Esophagus squamous epithelium (tissue), 5 donors: ENCODE measurements at places on chromosomes 4 and X. TPM values are rescaled to one million over a fixed set of nuclear protein-coding genes. Genes with fewer than 3 reads are reported as not detected.
A peak's percentile ranks its signal among the peaks of the same experiment; 100 is the strongest.

Gene NPFFR2
- total RNA-seq, result not detected

Gene GASK1B
- total RNA-seq, result 1.0 TPM

Gene NPY5R
- under 0.01 TPM for total RNA-seq

DNA sequence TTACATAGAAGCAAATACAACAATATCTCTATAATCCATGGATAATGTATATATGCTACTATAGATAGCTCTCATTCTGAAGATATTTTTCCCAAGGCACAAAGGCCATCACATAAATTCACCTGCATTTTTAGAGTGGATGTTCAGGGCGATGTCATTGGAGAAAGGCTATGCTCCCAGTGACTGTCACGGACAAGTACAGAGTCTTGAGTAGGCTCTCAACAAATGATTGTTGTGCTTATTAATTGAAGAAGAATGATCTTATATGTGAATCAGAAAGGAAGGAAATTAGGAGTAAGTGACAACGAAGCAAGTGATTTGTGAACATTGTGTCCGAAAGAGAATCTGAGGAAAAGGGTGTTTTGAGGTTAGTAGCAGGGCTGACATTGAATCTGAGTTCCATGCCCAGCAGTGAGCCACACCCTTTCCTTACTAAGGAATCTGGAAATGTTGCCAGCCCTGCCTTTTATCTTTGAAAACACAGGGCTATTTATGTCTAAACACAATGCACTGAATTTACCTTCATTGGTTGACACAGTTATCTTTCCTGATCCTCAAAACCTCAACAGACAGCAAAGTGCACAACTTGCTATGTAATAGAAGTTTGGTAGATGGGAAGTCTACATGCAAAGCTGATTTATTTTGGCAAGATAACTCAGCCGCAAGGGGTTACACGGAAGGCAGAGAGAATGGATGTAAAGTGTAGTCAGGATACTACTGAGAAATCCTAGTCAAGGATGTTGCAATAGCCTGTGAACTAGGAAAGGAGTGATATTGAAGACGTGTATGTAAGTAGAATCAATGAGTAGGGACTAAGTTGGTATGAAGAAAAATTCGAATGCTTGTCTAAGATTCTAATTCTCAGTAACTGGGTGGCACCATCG, 50.4 kb downstream of the SORBS2 start:
- peaks cover 8% of the 10 kb centered on the region for H3K4me1 ChIP-seq
- H3K27me3 ChIP-seq, result no peaks in the 10 kb centered on the region
- no peak overlapping the region for H3K4me3 ChIP-seq
- no peak for DNase-seq
- peak overlapping the region; percentile 11 for H3K27ac ChIP-seq

Gene NKX1-1
- total RNA-seq, result not detected

DNA sequence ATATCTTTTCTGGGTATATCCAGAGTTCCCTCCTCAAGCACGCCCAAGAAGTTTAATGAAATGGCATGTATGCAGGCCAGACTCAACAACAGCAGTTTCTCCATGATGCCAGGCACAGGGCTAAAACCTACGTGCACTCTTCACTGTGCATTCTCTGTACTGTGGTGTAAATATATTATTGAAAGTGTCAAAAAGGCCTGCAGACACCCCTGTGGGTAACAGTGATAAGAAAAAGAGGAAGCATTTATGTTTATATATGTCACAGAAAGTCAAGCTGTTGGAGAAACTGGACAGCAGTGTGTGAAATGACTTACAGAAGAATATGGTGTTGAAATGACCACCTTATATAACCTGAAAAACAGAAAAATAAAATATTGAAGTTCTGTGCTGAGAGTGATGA, 29.6 kb upstream of the DCAF8L1 start:
- H3K4me3 ChIP-seq, result no peak overlapping the region
- no peaks in the 10 kb centered on the region for H3K4me1 ChIP-seq

Gene PITX2
- total RNA-seq, result 1.5 TPM

DNA sequence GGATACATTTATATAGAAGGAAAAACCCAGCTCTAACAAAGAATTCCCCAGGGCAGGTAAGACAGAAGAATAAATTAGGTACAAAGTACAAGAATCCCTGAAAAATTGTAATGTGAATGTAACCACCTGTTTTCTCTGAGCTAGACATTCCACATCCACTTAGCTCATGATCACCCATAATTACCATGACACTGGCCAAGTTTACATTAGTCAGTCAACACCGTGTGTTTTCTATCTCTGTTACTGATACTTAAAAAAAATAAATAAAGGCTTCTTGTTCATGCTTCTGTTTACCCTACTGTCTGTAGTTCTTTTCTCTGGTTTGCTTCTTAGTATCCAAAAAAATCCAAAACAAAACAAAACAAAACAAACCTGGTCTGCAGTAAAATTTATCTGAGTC, 66.0 kb downstream of the CBLL2 start:
- H3K4me1 ChIP-seq, result no peaks in the 10 kb centered on the region
- no peak overlapping the region for H3K27ac ChIP-seq
- H3K4me3 ChIP-seq, result no peak overlapping the region
- DNase-seq, result no peak

GRCh38 chrX:2427147-2427546, 73.6 kb downstream of the DHRSX start:
- H3K27me3 ChIP-seq, result no peaks in the 10 kb centered on the region
- no peak overlapping the region for H3K27ac ChIP-seq
- no peak overlapping the region for H3K4me3 ChIP-seq
- DNase-seq, result no peak
- no peaks in the 10 kb centered on the region for H3K4me1 ChIP-seq

DNA sequence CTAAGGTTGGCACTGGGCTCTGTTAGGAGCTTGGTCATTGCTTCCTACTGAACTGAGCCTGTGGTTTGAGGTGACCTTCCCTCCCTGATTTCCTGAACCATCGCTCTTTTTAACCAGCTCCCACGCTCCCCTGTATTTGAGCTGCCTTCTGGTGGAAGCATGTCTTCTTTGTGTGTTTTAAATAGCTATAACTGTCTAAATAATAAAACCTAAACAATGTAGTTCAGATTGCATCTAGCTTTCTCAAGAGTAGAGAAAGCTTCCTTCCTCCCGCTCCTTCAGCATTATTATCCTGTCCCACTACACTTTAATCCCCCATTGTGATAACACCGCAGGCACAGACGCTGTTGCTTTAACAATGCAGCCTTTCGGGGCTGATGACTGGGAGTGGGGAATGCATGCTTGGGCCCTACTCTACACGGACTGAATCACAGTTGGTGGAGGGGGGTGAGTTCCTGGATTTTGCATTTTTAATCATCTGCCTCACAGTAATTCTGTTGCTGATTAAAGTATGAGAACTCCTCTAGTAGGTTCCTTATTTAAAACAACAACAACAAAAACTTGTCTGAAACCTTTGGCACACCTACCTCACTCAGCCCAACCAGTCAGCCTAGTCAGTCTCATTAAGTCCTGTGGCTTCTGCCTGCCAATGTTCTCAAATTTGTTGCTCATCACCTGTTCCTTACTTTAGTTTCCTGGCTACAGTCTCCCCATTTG, 6.6 kb downstream of the SMS start:
- no peaks in the 10 kb centered on the region for H3K4me1 ChIP-seq
- DNase-seq, result no peak
- no peaks in the 10 kb centered on the region for H3K36me3 ChIP-seq
- no peak overlapping the region for H3K27ac ChIP-seq
- H3K4me3 ChIP-seq, result no peak overlapping the region

GRCh38 chr4:93103042-93103441, 725.5 kb upstream of the ATOH1 start:
- H3K36me3 ChIP-seq, result no peaks in the 10 kb centered on the region
- H3K4me3 ChIP-seq, result no peak overlapping the region
- no peaks in the 10 kb centered on the region for H3K4me1 ChIP-seq
- no peak for DNase-seq
- H3K27me3 ChIP-seq, result no peaks in the 10 kb centered on the region
- no peak overlapping the region for H3K27ac ChIP-seq

DNA sequence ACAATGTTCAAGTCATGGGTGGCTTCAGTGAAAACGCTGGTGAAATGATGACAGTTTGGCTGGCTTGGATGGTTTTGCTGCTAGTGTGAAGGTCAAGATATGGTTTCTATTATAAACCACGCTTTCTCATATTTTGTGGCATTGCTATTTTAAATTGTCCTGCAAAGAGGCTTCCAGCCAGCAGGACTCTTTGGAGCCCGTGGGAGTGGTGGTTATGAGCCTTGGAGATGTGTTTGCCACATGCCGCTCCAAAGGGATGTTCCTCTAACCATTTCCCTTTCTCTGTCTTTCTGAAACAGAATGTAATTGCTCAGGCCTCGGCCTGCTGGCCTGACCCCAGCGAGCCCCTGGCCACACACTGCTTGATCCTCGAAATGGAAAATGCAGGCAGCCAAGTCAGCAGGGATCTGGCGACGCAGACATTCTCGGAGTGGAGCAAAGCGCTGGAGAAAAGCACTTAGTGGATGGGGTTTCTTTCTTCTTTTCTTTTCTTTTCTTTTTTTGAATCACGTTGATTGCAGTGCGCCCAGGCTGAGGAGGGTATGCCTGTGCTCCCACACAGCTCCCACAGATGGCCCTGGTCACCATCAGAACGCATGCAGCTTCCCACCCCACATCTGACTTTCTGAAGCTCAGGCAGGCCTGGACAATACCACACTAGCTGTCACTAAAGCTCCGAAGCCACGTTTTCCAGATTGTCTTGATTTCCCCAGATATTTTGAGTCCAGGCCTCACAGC, 114.0 kb downstream of the ENPP6 start:
- no peak for DNase-seq
- H3K36me3 ChIP-seq, result no peaks in the 10 kb centered on the region
- no peaks in the 10 kb centered on the region for H3K4me1 ChIP-seq
- no peak overlapping the region for H3K27ac ChIP-seq
- no peaks in the 10 kb centered on the region for H3K27me3 ChIP-seq

Gene SPANXC
- not detected for total RNA-seq

- H3K27me3 ChIP-seq, result no peaks in the 10 kb centered on the region
- no peaks in the 10 kb centered on the region for H3K4me1 ChIP-seq
- H3K4me3 ChIP-seq, result no peak overlapping the region
- DNase-seq, result no peak
Measured at GRCh38 chr4:25767877-25768725, 94.7 kb downstream of the SEL1L3 start.

DNA sequence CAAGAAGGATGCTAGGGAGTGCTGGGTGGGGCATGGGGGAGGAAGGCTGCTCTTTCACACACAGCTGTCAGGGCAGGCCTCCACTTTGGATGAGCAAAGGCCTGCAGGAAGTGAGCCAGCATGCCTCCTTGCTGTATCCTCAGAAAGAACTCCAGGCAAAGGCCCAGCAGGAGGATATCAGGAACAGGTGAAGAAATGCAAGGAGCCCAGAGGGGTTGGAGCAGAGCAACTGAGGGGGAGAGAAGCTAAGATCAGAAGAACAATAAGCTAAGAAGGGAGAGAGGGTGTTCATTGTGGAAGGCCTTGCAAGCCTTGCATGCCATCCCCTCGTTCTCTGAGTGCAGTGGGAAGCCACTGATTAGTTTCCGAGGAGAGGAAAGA, 115.1 kb downstream of the CAMK2D start:
- H3K4me1 ChIP-seq, result no peaks in the 10 kb centered on the region
- H3K27ac ChIP-seq, result no peak overlapping the region
- no peak for DNase-seq
- H3K4me3 ChIP-seq, result no peak overlapping the region
- no peaks in the 10 kb centered on the region for H3K27me3 ChIP-seq
- H3K36me3 ChIP-seq, result no peaks in the 10 kb centered on the region

DNA sequence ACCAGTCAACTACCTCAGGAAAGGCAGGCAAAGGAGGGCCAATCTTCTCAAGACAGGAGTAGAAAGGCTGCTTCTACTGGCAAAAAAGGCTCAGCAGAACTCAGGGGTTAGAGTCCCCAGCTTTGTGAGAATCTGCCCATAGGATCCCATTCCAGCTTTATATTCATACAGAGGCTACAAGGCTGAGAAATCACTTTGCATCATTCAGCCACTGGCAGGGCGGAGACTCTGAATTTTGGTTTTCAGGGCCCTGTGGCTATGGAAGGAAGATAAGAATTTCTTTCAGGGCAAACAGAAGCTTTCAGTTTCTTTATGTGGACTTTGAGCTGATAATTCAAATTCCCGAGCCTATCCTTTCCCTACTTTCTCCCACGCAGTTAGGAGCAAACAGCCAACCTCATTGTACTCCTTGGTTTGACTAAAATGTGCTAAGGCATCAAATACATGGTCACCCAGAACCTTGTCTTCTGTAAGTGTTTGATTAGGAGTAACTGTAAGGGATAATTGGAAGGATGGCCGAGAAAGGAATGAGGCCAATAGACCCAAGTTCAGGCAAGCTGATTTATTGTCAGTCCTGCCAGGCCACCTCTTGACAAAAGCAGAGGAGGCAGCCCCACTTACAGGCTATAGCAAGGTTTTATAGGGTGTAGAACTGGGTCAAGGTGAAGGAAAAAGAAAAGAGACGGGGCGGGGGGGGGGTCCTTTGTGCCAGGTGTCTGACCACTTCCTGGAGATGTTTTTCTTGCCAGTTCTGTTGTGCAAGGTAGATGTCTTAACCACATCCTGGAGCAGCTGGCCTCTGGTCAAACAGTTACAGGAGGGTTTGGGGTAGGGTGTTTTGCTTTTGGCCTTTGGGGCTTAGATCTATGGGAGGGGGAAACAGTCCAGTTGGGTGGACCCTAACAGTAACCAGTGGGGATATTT, 165.3 kb upstream of the PPP1R2C start:
- no peaks in the 10 kb centered on the region for H3K36me3 ChIP-seq
- H3K4me1 ChIP-seq, result no peaks in the 10 kb centered on the region

Gene CENPE
- total RNA-seq, result 11.8 TPM

GRCh38 chr4:6287017-6287788, 17.6 kb downstream of the WFS1 start:
- peaks cover 11% of the 10 kb centered on the region for H3K36me3 ChIP-seq
- no peaks in the 10 kb centered on the region for H3K27me3 ChIP-seq
- H3K4me3 ChIP-seq, result no peak overlapping the region
- no peak for DNase-seq

DNA sequence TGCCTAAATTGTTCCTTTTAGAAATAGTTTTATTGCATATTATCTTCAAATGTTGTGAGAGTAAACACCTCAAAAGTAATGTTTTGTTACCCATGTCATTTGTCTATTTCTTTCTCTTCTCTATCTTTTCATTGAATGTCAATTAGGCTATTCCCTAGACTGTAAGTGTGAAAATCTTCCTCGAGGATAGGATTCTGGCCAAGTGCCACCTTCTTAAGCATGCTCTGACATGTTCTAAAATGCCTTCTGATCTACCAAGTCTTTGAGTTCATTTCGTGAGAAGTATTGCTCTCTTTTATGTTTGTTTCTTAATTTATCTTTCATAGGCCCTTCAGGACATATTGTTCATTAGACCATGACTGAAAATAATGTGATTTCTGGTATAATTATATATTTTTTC, 44.1 kb upstream of the TLL1 start:
- no peak overlapping the region for H3K27ac ChIP-seq
- no peaks in the 10 kb centered on the region for H3K27me3 ChIP-seq
- no peak overlapping the region for H3K4me3 ChIP-seq
- H3K36me3 ChIP-seq, result no peaks in the 10 kb centered on the region

DNA sequence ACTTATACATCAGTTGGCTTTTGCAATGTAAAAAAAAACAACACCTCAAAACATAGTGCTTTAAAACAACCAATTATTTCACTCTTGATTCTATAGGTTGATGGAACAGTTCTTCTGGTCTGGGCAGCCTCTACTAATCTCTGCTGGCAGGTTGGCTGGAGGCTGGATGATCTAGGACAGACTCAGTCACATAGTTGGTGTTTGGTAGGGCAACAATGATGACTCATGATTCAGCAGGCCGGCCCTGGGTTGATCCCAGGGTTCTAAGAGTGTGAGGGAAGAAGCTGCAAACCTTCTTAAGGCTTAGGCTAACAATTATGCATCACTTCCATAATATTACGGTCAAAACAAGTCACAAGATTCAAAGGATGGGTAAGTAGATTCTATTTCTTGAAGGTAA, 558.2 kb downstream of the ZNF674 start:
- H3K36me3 ChIP-seq, result no peaks in the 10 kb centered on the region
- DNase-seq, result no peak
- no peak overlapping the region for H3K4me3 ChIP-seq
- H3K4me1 ChIP-seq, result no peaks in the 10 kb centered on the region
